Activated CD4-positive, CD25-positive, alpha-beta regulatory T cell (primary cell): ENCODE measurements at places on chromosomes 12 and 14.

DNA sequence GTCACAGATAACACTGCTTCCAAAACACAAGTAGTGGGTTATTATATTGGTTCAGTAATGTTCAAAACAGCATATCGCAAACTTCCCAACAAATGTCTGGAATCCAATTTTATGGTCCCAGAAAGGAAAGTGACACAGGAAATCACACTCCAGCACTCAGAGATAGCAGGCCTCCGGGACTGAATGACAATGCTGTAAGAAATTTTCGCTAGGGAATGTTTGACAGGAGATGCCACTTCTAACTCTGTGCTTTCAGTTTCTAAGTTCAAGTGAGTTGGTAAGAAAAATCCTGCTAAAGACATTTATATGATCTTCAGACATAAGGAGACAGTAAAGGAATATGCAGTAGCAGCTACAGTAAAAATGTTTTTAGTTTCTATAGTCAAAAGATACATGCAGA is 93.2 kb downstream of the SLC2A13 start:
- no peak for DNase-seq

- DNase-seq: no peak
Observed at GRCh38 chr14:38079886-38080285, 127.8 kb upstream of the SSTR1 start.

DNA sequence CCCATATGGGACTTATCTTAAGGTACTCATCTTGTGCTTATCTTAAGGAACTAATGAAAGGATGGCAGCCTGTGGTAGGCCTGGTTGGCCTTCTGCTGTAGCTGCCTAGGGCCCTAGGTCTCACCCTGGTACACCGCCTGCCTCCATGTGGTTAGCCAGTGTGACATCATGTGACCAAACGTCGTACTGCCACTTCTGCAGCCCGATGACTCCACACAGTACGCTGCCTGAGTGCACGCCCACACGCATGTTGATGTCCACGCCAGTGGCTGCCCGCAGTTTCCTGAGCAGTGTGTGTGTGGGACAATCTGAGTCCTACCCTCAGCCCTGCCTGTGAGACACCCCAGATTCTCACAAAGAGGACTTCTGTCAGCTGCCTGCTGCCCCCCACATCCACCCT is 5.1 kb downstream of the ADCY4 start:
- no peak for DNase-seq

DNA sequence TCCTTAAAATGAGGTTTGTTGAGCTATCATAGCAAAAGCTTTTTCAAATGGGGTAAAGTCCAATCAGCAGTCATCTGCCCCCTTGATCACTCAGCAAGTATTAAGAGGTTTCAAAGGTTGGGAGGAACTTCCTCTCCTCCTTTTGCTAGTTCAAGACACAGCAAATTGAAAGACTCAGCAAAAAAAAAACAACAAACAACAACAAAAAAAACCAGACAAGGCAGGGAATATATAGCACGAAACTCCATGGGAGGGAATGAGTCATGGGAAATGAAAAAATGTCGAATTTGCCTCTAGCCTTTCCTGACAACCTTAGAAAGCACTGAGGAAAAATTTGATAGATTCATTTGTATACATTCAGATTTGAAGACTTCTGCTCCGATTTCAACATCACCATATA is 1.6 kb upstream of the SLC7A8 start:
- DNase-seq: no peak

DNA sequence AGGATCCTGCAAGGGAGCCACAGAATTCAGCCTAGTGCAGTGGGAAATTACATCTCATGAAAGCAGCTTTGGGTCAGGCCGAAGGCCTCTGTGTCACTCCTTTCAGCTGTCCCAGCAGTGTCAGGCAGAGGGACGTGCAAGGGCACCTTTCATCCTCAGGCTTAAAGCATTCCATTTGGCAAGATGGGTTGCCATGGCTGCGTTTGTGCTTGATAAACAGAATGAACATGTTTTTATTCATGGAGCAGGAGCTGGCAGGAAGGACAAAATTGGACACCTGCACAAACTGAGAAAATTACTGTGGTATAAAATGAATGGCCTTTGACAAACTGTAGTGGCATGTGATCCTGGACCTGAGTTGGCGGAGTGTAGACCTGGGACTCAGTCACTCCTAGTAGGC is 29.4 kb downstream of the ACAD10 start:
- DNase-seq: no peak
